ENCODE measurements at places on chromosomes 5 and 9. TPM values are rescaled to one million over a fixed set of nuclear protein-coding genes. Genes with fewer than 3 reads are reported as not detected.

NRG2 gene
- not detected for total RNA-seq

ISOC1 gene
- 27.4 TPM for total RNA-seq

ARHGEF37 gene
- 2.0 TPM for total RNA-seq

SPATA31C1 gene
- not detected for total RNA-seq

BTNL3 gene
- not detected for total RNA-seq

FLT4 gene
- total RNA-seq: 2.7 TPM

C1QTNF2 gene
- not detected for total RNA-seq

FGF1 gene
- total RNA-seq: not detected

PCDHA13 gene
- not detected for total RNA-seq

TRMT10B gene
- 8.1 TPM for total RNA-seq

FSTL4 gene
- 0.29 TPM for total RNA-seq

AQP7 gene
- not detected for total RNA-seq

PCDH1 gene
- not detected for total RNA-seq

GPX8 gene
- total RNA-seq: not detected

APBB3 gene
- total RNA-seq: 15.4 TPM

C1QTNF3 gene
- total RNA-seq: 1.7 TPM

ALDOB gene
- not detected for total RNA-seq

FCN2 gene
- total RNA-seq: not detected

CEP72 gene
- total RNA-seq: 18.8 TPM

TSSK1B gene
- total RNA-seq: not detected

CACFD1 gene
- total RNA-seq: 0.45 TPM

All from activated naive CD4-positive, alpha-beta T cell treated with anti-CD3 and anti-CD28 coated beads for 36 hours (primary cell).